ENCODE measurements at places on chromosomes 6 and 20.

DNA sequence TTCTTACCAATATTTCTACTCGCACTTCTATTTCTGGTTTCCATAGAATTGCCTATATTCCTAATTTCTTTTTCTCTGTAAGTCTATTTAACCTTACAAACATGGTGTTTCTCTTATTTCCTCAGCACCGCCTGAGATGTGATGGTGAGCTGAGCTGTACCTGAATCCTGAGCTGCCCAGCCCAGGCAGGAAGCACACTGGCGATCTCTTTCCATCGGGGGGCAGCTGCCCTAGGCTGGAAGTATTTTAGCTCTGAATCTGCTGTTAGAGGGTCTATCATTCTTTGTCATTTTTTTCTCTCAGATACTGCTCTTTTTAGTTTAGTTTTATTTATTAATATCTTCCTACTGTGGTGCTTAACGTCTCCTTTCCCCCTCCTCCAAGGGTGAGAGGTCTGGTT lies 173.4 kb upstream of the SLC35B3 start:
- DNase-seq: no peak

DNA sequence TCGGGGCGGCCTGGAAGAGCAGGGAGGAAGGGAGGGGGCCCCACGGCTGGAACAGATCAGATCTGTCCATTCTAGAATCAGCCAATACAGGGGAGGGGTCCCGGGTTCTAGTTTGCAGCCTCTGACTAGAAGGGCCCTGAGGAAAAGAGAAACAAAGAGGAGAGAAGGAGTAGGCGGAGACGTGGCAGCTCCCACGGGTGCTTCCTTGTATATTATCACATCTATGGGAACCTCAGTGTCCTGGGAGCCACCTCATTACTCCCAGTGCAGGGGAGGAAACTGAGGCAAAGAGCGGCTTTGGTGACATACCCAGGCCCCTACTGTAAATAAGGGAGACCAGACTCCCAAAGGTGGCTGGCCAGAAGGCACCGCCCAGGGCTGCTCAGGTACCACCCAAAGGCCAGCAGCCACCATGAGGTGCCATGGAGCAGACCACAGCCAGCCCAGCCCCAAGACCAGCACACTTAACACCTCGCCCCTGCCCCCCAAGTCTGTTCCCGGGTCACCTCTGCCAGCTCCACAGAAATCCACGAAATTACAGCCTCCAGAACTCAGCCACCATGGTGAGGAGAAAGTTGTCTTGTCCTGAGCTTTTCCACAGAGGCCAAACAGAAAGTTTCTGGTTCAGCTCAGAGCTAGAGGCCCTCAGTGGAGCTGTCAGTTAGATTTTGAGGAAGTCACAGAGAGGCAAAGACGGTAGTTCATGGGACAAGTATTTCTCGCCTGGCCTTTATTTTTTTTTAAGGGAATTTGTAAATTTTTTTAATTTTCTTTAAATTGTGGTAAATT lies 2.1 kb downstream of the ZC3H12D start:
- peak; percentile 60 for DNase-seq

- no peak for DNase-seq
Observed at GRCh38 chr6:170039156-170040114, 251.4 kb downstream of the DLL1 start.

GRCh38 chr6:125129354-125129753 lies 24.2 kb upstream of the TPD52L1 start:
- no peak for DNase-seq

- DNase-seq: peak; percentile 68
Observed at GRCh38 chr6:135438907-135439535, 58.5 kb downstream of the AHI1 start.

- no peak for DNase-seq
Observed at GRCh38 chr20:15643713-15644112, 929.5 kb downstream of the KIF16B start.

Data from activated CD4-positive, alpha-beta T cell treated with anti-CD3 and anti-CD28 coated beads, Interleukin-10, Interleukin-2, amounts not matched to agents 100 ng/mL and 50 ng/mL, durations not matched to agents 16 hours and 8 hours (primary cell).